Lower lobe of right lung (tissue), 2 donors: ENCODE measurements at places on chromosomes 1 and 21. TPM values are rescaled to one million over a fixed set of nuclear protein-coding genes. Genes with fewer than 3 reads are reported as not detected.

The C1orf115 gene
- 26.3 TPM for total RNA-seq

The LMX1A gene
- 0.21 TPM for total RNA-seq

The AMY1B gene
- 5.8 TPM for total RNA-seq

DNA sequence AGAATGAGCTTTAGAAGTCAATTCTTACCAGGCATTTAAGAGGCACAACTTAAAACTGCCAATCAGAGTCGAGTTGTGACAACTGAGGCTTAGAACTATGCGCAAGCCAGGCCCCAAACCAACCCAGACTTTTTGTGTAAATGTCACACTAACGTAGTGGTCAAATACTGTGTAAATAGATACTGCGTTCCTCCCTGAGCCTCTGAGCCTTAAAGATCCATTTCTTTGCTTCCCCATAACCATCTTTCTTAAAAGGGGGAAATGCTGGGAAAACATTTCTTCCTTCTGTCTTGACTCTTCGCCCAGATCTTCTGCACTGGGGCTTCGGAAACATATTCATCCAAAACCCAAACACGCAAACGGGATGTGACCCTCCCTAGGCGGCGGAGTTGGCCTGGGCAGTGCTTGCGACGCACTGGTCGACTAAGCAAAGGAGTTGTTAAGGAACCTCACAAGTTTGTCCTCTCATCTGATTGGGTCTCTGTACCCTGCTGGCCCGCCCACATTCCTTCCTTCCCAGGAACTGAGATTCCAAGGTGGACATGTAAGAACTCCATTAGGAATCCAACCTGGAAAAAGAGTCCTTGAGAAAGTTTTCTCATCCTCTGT is 2.6 kb downstream of the ADAMTS5 start:
- DNase-seq: no peak

DNA sequence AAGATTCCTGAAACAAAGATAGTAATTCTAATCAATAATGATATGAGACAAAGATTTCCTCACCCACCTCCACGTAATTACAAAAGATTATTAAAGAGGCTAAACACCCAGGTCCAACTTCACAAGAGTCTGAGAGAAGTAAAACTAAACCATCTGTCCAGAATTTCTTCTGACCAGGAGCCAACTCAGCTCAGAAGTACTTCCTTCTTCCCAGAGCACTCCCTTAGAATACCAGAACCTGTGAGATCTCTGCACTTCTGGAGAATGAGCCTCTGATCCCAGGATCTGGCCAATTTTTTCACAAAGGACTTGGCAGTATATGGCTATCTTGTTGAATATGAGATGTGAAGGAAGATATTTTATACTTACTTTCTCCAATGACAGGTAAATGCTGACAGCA is 120.6 kb upstream of the PALMD start:
- no peak for DNase-seq

DNA sequence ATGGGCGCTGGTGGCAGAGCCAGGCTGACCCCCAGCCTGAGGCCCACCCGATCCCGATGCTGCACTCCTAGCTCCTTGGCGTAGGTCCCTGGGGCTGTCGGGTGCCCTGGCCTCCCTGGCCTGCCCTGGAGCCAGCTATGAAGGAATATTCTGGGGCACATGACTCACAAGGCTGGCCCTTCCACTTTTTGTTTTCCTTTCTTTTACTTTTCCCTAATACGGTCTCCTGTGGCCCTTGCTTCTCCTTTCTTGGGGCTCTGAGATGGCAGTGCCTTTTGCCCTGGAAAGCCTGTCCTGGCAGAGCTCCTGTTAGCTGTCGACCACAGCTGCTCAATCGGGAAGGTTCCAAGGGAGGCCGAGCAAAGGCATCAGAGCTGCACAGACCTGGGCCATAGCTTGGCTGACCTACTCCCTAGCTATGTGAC is 22.1 kb downstream of the ARHGEF10L start:
- peak; percentile 56 for DNase-seq

DNA sequence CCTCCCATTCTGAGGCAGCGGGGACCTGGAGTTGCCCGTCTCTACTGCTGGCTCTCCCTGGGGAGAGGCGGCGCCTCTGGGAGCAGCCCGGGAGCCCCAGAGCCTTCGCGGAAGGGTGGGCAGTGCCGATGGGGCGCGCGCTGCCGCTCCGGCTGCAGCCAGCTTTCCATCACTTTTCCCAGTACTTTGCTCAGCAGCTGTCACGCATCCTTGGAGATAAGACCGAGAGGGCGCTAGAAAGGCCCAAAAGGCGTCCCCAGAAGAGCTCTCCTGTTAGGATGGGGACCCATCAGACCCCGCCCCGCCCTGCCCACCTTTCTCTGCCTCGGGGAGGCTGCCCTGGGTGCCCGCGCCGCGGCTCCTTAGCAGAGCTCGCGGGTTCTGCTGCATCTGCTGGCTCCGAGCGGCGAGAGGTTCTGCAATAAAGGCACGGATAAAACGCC is 534 bp downstream of the KCNH1 start:
- no peak for DNase-seq

DNA sequence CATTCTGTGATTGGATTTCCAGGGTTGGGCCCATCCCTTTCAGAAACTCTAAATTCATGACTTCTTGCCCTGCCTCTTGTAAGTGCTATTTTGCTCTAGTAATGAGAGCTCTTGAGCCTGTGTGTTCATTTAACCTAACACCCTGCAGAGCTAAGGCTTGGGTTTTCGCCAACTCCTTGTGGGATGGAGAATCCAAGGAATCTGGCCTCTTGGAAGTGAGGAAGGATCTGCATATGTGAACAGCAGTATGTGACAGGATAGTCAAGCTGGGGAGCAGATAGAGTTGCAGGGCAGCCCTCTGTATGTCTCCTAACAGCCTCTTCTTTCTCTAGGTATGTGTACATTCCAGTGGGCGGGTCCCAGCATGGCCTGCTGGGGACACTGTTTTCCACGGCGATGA is 258.9 kb downstream of the HHAT start:
- no peak for DNase-seq

DNA sequence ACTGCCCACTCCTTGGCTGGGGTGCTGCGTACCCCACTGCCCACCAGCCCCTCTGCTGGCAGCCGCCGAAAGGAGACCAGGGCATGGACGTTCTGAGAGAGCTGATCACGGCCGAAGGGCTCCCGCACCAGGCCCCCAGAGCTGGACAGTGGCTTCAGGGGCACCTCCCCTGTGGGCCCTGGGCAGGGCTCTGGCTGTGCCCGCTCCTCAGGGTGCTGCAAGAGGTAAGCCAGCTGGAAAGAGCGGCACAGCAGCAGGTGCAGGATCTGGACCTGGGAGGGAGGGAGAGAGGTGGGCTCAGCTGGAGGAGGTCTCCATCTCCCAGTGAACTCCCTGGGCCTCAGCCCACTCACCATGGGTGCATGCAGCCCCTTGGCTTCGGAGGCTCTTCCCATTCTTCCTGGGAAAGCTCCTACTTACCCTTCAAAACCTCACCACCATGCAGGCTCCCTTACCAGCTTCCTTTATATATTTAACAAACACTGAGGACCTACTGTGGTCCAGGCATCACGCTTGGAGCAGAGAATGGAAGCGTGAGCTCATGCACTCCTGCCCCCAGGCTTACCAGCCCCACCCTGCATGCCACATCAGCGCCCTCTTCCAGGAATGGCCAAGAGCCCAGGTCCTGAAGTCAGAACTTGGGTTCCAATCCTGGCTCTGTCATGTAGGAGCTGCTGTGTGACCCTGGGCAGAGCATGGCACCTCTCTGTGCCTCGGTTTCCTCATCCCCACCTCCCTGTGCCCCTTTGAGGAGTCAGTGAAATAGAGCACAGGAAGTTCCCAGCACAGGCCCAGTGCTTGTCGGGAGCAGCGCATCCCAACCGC is 6.8 kb upstream of the KIF17 start:
- no peak for DNase-seq

- DNase-seq: no peak
Measured at GRCh38 chr1:33131191-33131590, 50.2 kb downstream of the AZIN2 start.

- no peak for DNase-seq
Measured at GRCh38 chr1:62198069-62198780, 3.6 kb downstream of the L1TD1 start.

GRCh38 chr1:205451202-205451601 is 4.6 kb downstream of the BLACAT1 start:
- no peak for DNase-seq

DNA sequence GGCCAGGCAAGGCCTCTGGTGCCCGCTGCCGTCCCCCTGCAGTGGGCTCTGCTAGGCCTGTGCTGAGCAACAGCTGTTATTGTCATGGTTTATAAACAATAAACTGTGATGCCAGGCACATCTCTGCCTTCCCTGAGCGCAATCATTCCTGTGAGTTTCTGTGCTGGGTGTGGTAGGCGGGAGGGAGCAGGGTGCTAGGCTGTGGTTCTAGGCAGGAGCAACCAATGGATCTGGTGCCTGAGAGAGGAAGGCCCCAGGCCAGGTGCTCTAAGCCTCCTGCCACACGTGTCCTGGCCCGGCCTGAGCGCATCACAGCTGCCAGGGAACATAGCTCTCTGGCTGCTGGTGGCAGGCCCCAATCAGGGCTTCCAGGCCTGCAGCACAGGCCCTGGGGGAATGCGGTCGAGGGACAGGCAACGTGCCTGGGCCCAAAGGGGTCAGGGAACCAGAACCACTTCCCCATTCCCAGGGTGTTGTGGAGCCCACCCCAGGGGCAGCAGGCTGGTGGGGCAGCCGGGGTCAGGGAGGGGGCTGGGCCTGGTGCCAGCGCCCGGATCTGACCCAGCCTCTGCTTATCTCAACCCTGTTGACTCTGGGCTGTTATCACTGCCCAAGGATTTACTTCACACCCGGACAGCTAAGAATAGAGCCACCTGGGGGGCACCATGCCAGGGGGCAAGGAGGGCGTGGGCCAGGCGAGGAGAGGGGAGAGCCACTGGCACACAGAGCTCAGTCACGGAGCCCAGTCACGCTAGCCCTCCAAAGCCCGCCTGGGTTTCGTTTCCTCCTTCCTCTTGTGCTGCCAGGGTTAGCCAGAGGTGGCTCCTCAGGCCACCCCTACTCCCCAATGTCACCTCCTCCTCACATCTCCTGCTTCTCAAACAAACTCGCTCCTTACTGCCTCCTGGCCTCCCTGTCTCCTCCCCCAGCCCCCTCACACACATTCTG is 11.5 kb downstream of the TRIM46 start:
- DNase-seq: peak; percentile 84

DNA sequence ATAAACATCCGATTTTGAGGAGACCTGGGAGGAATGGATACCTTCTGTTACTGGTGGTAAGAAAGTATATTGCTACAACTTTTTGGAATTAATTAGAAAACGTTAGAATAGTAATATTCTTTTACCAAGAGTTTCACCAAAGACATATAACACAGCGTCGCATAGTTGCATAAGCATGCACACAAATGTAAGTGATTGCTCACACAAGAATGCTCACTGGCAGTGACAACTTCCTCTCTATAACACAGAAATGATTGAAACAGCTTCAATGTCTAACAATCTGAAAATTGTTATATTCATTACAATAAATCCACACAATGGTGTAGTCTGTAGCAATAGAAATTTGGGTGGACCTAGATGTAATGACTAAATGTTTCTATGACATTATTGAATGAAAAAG is 998.6 kb downstream of the TTLL7 start:
- no peak for DNase-seq

DNA sequence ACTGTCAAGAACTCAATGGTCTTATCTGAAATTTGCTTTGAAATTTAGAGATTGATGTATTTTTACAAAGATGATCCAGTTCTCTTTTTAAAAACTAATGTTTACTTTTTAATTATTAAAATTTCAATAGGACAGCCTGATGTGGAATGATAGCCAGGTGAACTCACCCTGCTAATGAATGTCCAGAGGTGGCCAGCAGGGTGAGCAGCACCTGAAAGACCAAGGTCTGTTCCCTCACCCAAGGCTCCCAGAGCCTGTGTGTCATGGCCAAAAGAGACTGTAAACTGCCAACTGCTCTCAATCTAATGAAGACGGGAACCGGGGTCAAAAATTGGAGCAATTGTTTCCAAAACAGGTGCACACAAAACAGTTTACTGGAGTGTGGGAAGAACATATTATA is 340.4 kb downstream of the DISC1 start:
- no peak for DNase-seq

DNA sequence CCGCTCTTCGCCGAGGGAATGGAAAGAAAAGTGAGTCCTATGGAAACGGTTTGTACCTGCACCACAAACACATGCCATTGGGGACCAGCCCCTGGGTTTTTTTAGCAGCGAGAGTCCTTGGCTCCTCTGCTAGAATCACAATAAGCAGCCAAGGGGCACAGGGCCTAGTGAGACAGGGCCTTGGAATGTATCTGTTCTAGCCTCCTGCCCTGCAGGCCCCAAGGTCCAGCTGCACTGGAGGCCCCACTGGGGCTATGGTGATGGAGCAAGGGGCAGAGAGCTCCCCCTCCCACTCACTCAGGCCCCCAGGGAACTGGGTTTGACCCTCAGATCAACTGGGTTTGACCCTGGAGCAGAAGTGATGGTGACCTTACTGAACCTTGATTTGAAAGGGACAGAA is 14.4 kb downstream of the SHISA4 start:
- DNase-seq: no peak

DNA sequence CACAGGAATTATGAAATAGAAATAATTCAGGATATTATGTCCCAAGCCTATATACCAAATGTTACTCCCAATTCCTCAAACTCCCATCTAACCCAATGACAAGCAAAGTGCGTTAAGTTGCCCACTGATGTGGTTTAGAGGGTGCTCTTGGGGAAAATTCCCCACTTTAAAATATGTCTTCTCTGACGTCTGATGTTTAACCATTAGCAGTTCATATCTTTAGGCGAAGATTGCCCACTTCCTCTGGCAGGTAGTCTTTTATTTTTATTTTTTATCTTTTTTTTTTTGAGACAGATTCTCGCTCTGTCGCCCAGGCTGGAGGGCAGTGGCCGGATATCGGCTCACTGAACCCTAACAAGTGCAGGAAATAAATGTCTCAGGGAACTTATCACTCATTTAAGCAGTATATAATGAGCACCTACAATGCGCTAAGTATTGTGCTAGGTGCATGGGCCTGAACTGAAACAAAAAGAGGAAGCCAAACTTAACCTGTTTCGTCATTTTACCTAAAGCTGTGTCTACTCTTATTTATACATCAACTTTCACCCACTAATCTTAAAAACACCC is 1.3 kb upstream of the LYST start:
- no peak for DNase-seq

- DNase-seq: no peak
Measured at GRCh38 chr1:154726443-154726842, 118.5 kb upstream of the ADAR start.

GRCh38 chr1:101017448-101017847 is 8.1 kb downstream of the DPH5 start:
- DNase-seq: no peak

DNA sequence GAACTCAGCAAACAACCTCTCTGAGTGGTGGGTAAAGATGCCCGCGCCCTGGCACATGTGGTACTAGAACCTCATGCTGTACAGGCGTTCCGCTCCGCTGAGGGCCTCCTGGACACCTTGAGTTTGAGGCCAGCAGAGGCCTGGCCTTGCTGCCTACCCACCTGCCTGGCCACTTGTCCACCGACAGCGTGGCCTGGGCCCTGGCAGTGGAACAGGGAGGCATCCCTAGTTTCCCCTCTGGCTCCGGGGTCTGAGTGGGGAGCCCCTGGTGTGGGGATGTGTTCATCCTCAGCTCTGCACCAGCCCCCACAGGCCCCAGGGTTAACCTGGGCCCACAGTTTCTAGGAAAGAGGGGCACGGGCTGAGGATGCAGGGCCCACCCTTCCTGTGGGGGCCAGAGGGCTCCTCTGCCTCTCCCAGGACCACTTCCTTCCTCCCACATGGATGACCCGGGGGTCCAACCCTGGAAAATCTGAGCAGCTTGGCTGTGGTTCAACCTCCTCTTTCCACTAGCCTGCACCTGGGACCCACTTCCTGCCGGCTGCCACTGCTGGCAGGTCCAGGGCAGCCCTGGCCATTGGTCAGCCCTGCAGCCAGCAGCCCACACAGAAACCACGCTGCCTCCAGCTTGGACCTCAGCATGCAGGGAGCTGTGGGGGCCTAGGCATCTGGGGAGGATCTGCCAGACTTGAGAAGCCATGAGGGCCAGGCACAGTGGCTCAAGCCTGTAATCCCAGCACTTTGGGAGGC is 53.3 kb upstream of the COL18A1 start:
- peak; percentile 39 for DNase-seq
